ENCODE measurements at places on chromosomes 4 and X. TPM values are rescaled to one million over a fixed set of nuclear protein-coding genes. Genes with fewer than 3 reads are reported as not detected.

Gene HS3ST1
- total RNA-seq: 0.72 TPM

Gene ACOT9
- total RNA-seq: 39.4 TPM

Gene SFRP2
- 4.0 TPM for total RNA-seq

Gene C1QTNF7
- total RNA-seq: 0.09 TPM

- H3K4me1 ChIP-seq: no peaks in the 10 kb centered on the region
- no peak overlapping the region for H3K27ac ChIP-seq
- no peak overlapping the region for H3K4me3 ChIP-seq
- peaks cover 7% of the 10 kb centered on the region for H3K27me3 ChIP-seq
These were observed 6.2 kb downstream of the PPP1R2C start for GRCh38 chrX:42771506-42772335.

DNA sequence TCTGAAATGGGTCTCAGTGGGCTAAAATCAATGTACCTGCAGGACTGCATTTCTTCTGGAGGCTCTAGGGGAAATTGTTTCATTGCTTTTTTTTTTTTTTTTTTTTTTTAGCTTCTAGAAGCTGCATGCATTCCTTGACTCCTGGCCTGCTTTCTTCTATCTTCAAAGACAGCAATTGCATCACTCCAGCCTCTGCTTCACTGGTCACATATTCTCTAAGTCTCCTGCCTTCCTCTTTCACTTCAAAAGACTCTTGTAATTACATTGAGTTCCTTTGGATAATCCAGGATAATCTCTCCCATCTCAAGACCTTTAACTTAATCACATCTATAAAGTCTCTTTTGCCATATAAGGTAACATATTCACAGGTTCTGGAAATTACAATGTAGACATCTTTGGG, 11.3 kb upstream of the PCYT1B start:
- H3K27me3 ChIP-seq: peaks cover 3% of the 10 kb centered on the region
- H3K4me1 ChIP-seq: no peaks in the 10 kb centered on the region
- H3K27ac ChIP-seq: no peak overlapping the region

DNA sequence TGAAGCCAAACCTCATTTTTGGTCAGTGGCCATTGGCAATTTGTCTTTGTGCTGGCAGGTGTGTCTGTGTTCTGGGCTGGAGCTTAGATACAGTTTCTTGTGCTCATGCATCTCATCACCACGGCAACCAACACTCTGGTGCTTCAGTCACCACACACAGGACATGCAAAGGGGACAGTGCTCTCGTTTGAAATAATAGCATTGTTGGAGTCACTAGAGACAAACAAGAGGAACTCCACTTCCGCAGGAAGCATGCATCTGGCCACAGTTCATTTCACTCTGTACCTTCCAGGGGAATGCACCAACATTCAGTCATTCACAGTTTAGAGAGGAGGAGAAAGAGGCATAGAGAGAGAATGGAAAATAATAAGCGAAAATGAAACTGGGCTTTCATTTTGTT, 267.4 kb downstream of the ANK2 start:
- no peak for DNase-seq
- no peaks in the 10 kb centered on the region for H3K36me3 ChIP-seq
- no peak overlapping the region for H3K27ac ChIP-seq
- H3K4me3 ChIP-seq: no peak overlapping the region

DNA sequence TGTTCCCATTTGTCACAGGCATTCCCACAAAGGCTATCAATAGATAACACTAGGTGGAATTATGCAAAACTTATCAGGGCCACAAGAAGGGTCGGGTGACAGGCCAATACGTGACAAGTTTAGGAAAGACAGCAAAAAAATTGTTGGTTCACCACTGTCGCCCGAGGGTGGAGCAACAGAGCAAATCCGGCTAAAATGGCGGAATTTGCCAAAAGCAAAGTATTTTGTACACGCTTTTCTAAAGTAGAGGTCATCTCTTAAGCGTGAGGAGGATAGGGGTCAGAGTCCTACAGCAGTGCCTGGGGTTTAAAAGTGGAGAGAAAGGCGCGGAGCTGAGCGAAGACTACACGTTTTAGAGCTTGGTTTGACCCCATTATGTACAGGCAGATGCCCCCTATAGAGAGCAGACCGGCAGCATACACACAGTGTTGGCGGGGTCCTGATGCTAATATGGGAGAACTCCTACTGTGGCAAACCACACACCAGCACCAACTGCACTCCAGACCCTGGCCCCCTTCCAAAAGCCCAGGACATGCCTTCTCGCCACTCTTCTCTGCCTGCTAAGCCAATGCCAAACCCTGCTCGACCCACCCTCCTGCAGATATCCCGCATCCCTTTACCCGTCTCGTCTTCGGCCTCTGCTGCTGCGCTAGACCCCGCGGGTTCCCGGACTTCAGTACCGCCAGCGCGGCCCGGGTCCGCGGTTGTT, 733 bp downstream of the CCNA2 start:
- H3K4me1 ChIP-seq: peaks cover 14% of the 10 kb centered on the region
- no peak for DNase-seq
- H3K27me3 ChIP-seq: no peaks in the 10 kb centered on the region
- no peak overlapping the region for H3K27ac ChIP-seq

DNA sequence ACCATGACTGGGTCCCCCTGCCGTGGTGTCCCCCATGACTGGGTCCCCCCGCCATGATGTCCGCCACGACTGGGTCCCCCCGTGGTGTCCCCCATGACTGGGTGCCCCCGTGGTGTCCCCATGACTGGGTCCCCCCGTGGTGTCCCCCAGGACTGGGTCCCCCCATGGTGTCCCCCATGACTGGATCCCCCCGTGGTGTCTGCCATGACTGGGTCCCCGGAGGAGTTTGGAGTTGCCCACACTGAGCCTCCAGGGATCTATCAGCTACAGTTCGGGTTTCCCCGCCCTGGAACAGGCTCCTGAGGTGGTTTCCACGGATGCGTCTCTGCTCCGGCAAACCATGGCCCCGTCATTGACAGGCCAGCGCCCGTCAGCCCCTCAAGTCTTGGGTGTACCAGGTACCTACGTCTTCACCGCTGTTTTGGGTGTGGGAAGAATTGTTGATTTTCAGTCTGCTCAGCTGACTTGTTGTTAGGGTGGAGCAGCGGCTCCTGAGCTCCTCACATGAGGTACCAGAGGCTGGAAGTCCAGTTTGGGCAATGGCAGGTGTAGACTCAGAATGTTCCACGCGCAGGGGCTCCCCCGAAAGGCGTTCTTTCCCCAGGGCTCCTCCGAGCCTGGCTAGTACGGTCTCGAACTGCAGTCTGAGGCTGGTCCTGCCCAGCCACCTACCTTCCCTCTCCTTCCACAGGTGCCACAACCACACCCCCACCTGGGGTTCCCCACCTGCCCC, 8.3 kb upstream of the PDE6B start:
- DNase-seq: no peak
- H3K27ac ChIP-seq: no peak overlapping the region
- peaks cover 10% of the 10 kb centered on the region for H3K27me3 ChIP-seq
- H3K4me3 ChIP-seq: no peak overlapping the region
- H3K4me1 ChIP-seq: no peaks in the 10 kb centered on the region

DNA sequence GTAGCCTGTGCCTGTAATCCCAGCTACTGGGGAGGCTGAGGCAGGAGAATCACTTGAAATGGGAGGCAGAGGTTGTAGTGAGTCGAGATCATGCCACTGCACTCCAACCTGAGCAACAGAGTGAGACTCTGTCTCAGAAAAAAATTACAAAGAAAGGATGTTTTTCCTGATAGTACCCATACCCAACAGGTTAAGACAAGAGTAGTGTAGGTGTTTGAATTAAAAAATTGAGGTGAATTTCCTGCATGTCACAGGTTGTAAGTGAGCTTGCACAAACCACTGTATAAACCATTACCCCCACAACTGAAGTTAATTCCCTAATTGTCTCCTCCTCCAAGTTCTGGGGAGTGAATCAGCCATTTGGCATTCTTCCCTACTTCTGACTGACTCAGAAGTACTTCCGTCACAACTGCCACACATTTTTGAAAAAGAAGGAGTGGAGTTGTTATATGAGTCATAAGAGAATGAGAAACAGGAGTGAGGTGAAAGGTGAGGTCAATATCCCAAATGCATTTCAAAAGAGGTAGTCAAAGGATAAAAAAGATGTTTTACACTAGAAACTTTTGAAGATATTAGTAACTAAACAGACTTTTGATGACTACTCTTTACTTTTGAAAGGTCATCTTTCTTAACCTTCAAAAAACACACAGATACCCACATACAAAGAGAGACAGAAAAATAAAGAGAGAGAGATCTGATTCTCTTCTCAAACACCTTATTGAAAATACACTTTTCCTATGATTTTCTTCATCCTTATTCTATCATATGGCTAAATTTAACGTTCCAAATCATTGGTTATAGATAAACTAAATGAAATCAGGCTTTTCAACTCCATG, 134.5 kb downstream of the BTC start:
- no peak overlapping the region for H3K4me3 ChIP-seq
- no peaks in the 10 kb centered on the region for H3K4me1 ChIP-seq
- peak; percentile 48 for DNase-seq
- H3K27me3 ChIP-seq: no peaks in the 10 kb centered on the region

- H3K27me3 ChIP-seq: no peaks in the 10 kb centered on the region
- peaks cover 5% of the 10 kb centered on the region for H3K4me1 ChIP-seq
- peak overlapping the region; percentile 10 for H3K4me3 ChIP-seq
These were observed 6.9 kb upstream of the CLOCK start for GRCh38 chr4:55553441-55554201.

GRCh38 chr4:16914208-16914607, 15.8 kb upstream of the LDB2 start:
- H3K27me3 ChIP-seq: no peaks in the 10 kb centered on the region
- DNase-seq: no peak
- H3K4me3 ChIP-seq: no peak overlapping the region

GRCh38 chr4:6917461-6918271, 8.0 kb downstream of the TBC1D14 start:
- H3K36me3 ChIP-seq: no peaks in the 10 kb centered on the region
- H3K27me3 ChIP-seq: no peaks in the 10 kb centered on the region
- peak overlapping the region; percentile 92 for H3K27ac ChIP-seq
- peak; percentile 79 for DNase-seq
- H3K4me3 ChIP-seq: no peak overlapping the region

DNA sequence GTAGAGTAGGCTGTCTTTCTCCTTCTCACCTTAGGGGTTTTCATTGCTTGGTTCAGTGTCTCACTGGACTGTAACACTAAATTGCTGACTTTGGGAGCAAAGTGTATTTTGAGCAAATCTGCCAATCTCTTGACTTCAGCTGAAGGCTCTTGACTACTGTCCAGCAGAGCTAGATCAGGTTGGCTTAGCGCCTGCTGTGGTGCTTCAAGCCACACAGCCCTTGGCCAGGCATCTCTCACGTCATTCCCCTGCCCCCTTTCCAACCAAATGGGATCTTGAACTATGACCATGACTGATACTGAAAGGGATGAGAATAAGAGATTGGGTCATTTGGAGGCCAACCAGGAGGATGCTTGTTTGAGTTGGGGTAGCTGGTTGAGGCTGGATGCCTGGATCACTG, 4.8 kb downstream of the SLC16A2 start:
- peaks cover 10% of the 10 kb centered on the region for H3K27me3 ChIP-seq
- H3K4me1 ChIP-seq: no peaks in the 10 kb centered on the region
- no peaks in the 10 kb centered on the region for H3K36me3 ChIP-seq
- DNase-seq: peak; percentile 18
- no peak overlapping the region for H3K27ac ChIP-seq
- no peak overlapping the region for H3K4me3 ChIP-seq

GRCh38 chr4:74021601-74022000, 16.9 kb downstream of the CXCL3 start:
- no peak overlapping the region for H3K27ac ChIP-seq
- no peak for DNase-seq
- H3K27me3 ChIP-seq: no peaks in the 10 kb centered on the region
- H3K4me3 ChIP-seq: no peak overlapping the region
- no peaks in the 10 kb centered on the region for H3K4me1 ChIP-seq
- H3K36me3 ChIP-seq: no peaks in the 10 kb centered on the region

DNA sequence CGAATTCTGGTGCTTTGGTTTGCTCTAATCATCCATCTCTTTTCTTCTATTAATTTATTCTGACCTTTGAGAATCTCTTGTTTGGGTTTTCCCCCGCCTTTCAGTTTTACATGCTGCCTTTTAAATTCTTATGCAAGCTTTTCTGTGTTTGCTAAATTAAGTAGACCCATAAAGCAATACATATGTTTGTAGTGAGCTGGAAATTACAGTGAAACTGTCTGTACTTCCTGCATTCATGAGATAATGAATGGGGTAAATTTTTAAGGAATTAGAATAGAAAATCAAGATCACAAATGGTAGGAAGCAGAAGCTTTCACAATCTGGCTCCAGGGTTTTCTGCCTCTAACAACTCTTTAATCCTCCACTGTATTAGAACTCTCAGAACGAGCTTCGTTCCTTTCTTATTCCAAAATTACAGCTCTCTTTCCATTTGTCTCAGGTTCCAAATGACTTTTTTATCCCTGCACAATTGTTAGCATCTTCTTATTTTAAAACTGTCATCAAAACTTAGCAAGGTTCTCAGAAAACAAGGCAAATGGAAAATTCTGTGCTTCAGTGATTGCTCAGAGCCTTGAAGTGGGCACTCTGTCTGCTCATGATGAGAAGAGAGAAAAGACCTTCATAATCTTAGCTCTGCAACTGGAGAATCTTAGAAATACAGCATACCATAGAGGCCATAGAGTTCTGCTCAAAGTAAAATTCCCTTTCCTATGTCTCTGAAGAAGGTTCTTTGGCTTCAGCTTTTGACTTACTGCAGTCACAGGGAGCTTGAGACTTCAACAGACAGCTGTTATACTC, 108.2 kb downstream of the EGF start:
- no peaks in the 10 kb centered on the region for H3K4me1 ChIP-seq
- no peak overlapping the region for H3K27ac ChIP-seq
- peaks cover 7% of the 10 kb centered on the region for H3K27me3 ChIP-seq
- H3K36me3 ChIP-seq: no peaks in the 10 kb centered on the region
- DNase-seq: no peak

DNA sequence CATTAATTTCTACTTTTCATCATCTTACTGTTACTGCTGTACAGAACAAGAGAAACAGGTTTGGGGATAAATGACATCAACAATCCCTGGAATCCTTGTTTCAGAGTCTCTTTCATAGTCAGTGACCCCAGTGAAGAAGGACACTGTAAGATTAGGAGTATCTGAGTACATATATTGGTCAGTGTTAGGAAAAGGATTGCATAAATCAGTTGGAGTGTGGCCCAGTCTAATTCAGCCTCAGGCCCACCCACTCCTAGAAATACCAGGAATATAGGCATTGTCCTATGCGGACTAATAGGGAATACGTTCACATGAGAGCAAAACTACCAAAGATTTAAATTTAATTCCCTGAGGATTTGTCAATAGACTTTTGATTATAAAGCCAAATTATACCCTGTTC, 237.8 kb downstream of the LDB2 start:
- H3K27me3 ChIP-seq: no peaks in the 10 kb centered on the region
- H3K27ac ChIP-seq: no peak overlapping the region

DNA sequence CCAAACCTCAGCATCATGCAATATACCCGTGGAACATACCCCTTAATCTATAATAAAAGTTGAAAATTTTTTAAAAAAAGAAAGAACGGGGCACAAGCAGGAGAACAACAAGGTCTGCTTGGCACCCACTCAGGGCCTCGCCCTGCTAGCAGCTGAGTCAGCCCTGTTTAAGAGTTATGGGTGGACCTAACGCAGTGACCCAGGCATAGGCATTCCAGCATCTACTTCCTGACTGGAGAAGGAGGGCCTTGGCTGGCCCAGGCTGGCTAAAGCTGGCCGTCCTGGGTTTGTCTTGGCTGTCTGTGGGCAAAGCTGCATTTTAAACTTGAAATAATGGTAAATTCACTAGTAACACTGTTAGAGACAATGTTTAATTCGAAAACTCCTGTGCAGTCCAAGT, 236.7 kb upstream of the PGRMC2 start:
- no peaks in the 10 kb centered on the region for H3K36me3 ChIP-seq
- DNase-seq: peak; percentile 60
- no peak overlapping the region for H3K4me3 ChIP-seq
- H3K27me3 ChIP-seq: no peaks in the 10 kb centered on the region
- peaks cover 11% of the 10 kb centered on the region for H3K4me1 ChIP-seq

GRCh38 chr4:83149865-83150652, 35.5 kb upstream of the PLAC8 start:
- DNase-seq: no peak
- H3K4me3 ChIP-seq: no peak overlapping the region
- H3K36me3 ChIP-seq: no peaks in the 10 kb centered on the region
- peaks cover 15% of the 10 kb centered on the region for H3K4me1 ChIP-seq
